ENCODE measurements at places on chromosomes 11 and 22.

- DNase-seq = peak; percentile 69
These were observed 344.4 kb upstream of the CADM1 start for GRCh38 chr11:115848611-115849010.

GRCh38 chr11:1116666-1117390 is 40.9 kb upstream of the MUC5AC start:
- DNase-seq = peak; percentile 6

- DNase-seq = no peak
These were observed 32.8 kb downstream of the CADM1 start for GRCh38 chr11:115471367-115471766.

DNA sequence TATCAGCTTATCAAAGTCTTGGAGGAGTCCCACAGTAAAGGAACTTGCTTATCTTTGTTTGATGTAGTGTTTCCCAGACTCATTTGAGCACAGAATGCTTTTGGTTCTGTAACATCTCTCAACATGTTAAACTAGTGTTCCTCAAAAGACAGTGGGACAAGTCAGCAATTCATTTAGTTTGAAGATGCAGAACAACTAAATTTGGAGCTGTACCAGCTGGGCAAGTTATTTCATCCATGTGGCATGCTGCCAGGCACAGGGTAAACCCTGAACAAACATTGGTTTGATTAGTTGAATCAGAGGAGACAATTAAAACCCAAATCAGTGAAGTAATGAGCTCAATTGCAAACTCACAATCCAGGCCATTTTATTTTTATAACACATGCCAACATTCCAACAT is 141.2 kb downstream of the CSNK2A3 start:
- DNase-seq = no peak

All from femur (tissue), 1 donor.